ENCODE measurements at places on chromosomes 13 and 19.

GRCh38 chr19:33554391-33554790 is 32.8 kb upstream of the PEPD start:
- no peak for DNase-seq

DNA sequence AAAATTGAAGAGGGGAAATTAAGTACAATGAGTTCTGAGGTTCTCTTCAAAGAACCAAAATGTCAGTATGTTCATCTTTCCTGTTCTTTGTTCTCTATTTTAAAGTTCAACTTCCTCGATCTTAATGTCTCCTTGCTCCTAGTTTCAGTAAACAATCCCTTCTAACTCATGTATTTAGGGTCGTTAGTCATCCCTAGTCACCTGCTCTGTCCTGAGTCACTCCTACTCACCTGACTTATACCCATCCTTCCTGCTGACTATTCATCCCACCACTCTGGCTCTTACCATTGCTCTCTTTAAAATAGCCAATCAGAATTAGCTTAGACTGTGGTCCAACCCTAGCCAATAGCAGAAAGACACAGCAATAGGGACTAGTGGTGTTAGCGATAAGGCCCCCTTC is 24.3 kb downstream of the ZNF90 start:
- DNase-seq: no peak

DNA sequence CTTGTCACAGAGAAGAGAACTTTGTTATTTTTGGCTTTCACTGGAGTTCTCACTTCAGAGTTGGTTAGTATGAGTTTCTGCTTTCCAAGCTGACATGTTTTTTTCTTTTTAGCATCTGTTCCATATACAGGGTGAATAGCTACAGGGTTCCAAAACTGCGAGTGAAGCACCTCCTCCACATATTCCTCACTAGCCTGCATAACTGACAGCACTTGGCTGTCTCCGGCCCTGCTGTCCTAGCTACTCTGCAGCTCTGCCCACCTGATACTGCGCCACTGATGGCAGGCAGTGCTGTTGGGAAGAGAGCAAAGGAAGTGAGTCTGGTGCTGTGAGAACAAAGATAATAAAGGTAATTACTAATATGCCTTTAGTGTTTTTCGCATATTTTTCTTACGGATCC is 6.8 kb downstream of the ATP8A2 start:
- DNase-seq: no peak

- DNase-seq: no peak
These were observed 746.4 kb downstream of the PCDH9 start for GRCh38 chr13:66483712-66484111.

GRCh38 chr13:113364311-113364889 is 470 bp upstream of the GRTP1 start:
- no peak for DNase-seq

- no peak for DNase-seq
These were observed 142.5 kb downstream of the DCLK1 start for GRCh38 chr13:35988648-35989081.

GRCh38 chr19:40147338-40147692 is 43.9 kb upstream of the MAP3K10 start:
- DNase-seq: no peak

GRCh38 chr13:77285098-77285497 is 41.8 kb downstream of the MYCBP2 start:
- DNase-seq: no peak

Data from NCI-H2029 treated with DMSO at 0.1 percent for 48 hours (cell line).